ENCODE measurements at places on chromosomes 3 and 15. TPM values are rescaled to one million over a fixed set of nuclear protein-coding genes. Genes with fewer than 3 reads are reported as not detected.
A peak's percentile ranks its signal among the peaks of the same experiment; 100 is the strongest.

Gene FRG2C
- total RNA-seq: not detected

Gene CEMIP
- 0.04 TPM for total RNA-seq

Gene DNAH12
- total RNA-seq: not detected

Gene HTR3E
- total RNA-seq: not detected

Gene PRR20G
- total RNA-seq: not detected

Gene DPPA4
- total RNA-seq: 1.5 TPM

Gene CCNB2
- 75.3 TPM for total RNA-seq

Gene TNNC1
- 2.7 TPM for total RNA-seq

Gene KCNMB2
- not detected for total RNA-seq

Gene ELL3
- 3.6 TPM for total RNA-seq

Gene GOLGA8Q
- total RNA-seq: 0.49 TPM

Gene SEMA3G
- total RNA-seq: not detected

Gene ITIH4
- 6.5 TPM for total RNA-seq

Gene CKMT1A
- total RNA-seq: 0.33 TPM

Gene ROBO1
- total RNA-seq: 1.3 TPM

Gene ZNF660
- total RNA-seq: 0.89 TPM

Gene ROBO2
- not detected for total RNA-seq

Gene CCDC80
- not detected for total RNA-seq

Gene C3orf85
- total RNA-seq: not detected

Gene LRRC49
- total RNA-seq: 0.62 TPM

Gene GALK2
- total RNA-seq: 19.9 TPM

DNA sequence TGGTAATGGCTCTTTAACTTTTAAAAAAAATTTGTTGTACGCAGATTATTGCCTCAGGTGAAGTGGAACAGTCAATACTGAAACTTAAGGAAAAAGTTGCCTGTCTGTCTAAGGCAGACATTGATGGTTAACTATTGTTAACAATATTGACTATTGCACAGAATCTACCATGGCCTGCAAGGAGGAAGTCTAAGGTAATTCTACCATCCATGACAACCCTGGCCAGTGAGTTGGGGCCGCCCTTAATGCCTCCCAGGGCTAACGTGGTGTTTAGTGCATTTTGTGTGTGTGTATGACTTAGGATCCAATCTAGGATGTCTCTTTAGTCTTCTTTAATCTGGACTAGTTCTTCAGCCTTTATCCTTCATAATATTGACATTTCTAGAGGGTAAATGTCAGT is 2.1 kb upstream of the CPB1 start:
- DNase-seq: no peak

- no peak for DNase-seq
Observed at GRCh38 chr3:115100806-115101205, 46.3 kb downstream of the ZBTB20 start.

DNA sequence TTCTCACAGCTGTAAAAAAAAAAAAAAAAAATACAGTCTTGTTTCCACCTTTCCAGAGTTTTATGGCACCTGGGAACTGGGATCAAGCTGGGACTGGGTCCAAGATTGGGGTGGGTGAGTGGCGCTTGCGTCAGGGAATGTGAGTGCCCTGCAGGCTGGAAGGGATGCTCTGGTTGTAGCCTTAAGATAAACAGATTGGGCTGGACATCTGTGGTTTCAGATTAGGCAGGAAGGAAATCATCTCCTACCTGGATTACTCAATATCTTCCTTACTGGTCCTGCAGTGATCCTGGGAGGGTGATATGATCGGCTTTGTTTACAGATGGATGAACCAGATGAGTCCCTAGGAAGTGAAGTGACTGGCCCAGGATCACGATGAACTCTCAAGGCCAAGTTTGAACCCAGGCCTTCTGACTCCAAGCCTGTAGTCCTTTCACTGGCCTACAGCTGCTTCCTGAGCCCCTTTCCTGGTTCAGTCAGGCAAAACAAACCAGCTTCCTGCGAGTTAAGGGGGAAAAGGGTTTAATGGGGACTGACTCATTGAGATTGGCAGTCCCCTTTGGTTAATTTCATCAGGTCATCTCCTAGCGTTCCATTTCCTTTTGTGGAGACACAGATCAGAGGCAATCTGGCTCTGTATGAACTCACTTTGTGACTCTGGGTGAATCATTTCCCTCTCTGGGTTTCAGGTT is 179.8 kb downstream of the THSD4 start:
- peak; percentile 5 for DNase-seq

- DNase-seq: peak; percentile 24
Observed at GRCh38 chr3:43627360-43627759, 5.5 kb upstream of the ANO10 start.

GRCh38 chr3:13578251-13578650 is 29.3 kb downstream of the FBLN2 start:
- no peak for DNase-seq

GRCh38 chr3:67017211-67017610 is 19.1 kb downstream of the KBTBD8 start:
- peak; percentile 19 for DNase-seq

DNA sequence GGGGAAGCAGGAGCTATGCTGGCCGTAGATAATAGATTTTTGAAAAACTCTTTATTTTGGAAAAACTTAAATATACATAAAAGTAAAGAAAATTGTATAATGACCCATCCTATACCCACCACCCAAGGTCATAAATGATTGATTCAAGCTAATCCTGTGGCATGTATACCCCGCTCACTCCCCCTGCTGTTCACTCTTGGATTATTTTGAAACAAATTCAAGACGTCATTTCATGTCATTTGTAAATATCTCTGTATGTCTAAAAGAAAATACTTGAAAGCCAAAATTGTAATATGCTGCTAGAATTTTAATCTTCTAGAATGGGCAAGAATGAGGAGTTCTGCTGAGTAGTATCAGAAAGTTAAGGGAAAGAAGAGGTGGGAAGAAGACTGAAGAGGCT is 241.7 kb downstream of the FEZF2 start:
- no peak for DNase-seq

DNA sequence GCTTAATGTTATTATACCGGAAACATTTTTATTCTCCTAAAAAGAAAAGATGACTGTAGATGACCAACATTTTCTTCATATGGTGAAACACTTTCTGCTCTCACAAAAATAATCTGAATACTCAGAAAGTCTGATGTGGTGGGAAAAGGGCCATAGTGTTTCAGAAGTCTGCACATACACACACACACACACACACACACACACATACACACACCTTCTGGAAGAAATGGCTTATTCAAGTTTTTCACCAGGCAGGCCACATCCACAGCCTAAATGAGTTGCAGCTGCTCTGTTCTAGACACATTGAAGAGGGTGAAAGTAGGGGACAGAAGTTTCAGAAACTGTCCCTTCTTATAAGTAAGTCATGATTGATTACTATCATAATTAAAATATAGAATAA is 220.0 kb downstream of the ZMAT3 start:
- no peak for DNase-seq

DNA sequence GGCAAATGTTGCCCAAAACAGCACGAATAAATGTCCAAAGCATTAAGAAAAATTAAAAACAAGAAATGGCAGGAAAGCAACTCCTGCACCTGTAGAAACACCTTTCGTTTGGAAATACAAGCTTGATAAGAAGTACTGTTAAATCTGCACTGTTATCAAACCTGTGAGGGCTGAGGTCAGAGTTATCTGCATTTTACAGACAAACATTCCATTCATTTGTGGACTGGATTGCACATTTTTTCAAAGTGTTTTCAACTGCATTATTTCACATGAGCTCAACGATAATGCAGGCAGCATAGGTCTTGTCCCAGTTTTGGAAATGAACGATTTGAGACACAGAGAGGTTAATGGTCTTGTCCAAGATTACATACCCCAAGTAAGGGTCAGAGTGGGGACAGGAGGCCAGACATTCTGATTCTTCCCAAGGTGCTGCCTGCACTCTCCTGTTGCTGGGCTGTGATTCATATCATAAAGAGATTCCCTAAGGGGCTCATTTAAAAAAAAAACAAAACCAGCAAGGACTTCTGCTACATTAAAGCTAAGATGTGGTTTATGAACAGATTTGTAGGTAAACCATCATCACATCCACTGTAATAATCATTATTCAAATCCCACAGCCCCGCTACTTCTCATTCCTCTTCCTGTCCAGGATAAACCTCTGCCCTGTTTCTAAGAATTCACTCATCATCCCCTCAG is 13.0 kb downstream of the GUCA1C start:
- no peak for DNase-seq

DNA sequence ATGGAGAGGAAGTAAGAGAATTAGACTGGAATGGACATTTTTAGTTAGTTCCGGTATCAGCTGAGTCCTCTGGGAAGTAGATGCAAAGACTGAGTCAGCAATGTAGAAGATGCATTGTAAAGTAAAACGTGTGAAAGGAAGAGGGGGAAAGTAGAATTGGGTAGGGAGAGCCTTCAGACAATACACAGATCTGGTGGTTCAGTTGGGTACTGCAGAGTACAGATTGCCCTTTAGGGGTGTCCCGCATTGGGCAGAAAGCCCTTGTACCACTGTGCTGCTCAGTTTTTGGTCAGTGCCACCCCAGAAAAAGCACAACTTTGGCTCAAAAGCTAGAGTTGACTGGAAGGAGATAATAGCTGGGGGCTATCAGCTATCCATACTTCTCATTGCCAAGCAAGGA is 247.4 kb downstream of the KBTBD8 start:
- no peak for DNase-seq

GRCh38 chr3:105904678-105905284 is 36.0 kb upstream of the CBLB start:
- no peak for DNase-seq

DNA sequence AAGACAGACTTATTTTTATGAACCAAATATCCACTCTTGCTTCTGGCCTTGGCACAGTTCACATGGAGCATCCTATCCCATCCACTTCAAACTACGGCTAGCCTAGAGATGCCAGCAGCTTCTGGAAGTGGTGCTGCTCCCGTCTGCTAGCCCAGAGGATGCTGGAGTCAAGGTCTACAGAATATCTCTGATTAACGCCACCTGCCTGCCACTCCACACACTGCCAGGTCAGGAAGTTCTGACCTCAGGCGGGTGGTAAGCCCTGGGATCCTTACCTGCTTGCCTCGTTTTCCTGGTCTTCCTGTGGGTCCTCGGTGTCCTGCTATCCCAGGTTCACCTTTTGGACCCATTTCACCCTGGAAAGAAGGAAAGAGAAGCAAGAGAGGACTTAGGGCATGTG is 42.9 kb downstream of the EAF1 start:
- no peak for DNase-seq

DNA sequence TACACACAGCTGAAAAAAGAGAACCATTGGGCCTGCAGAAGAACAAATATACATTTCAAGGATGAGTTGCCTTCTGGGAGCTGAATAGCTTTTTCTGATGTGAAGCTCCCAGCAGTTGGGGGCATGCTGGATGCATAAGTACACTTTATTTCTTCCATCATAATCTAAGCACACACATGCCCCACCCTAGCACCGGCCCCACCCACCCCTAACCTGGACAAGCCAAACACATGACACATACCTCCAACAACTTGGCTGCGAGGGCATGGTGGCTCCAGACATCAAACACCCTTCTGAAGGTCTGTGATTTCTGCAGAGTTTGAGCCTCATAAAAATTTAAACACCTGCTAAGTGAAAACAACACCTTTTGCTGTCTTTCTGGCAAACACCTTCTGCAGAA is 307.2 kb upstream of the TRIM42 start:
- DNase-seq: no peak

DNA sequence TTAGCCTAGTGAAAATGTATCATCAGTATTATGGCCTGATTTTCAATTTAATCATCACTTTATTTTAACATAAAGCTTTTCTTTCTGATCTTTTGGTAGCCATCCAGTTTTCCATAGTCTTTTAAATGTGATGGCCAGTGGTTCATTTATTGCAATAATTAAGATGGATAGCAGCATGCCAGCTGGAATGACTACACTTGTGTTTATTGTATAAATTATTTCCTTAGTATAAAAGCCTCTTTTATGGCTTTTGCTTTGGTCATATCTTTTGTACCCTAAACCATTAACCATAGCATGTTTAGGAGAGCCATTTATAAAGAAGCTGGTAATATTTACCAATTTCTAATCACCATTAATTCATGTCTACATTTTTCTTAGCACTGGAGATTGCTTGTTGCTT is 31.7 kb downstream of the ALCAM start:
- DNase-seq: no peak

- DNase-seq: no peak
Observed at GRCh38 chr3:13497386-13497785, 17.3 kb downstream of the HDAC11 start.

DNA sequence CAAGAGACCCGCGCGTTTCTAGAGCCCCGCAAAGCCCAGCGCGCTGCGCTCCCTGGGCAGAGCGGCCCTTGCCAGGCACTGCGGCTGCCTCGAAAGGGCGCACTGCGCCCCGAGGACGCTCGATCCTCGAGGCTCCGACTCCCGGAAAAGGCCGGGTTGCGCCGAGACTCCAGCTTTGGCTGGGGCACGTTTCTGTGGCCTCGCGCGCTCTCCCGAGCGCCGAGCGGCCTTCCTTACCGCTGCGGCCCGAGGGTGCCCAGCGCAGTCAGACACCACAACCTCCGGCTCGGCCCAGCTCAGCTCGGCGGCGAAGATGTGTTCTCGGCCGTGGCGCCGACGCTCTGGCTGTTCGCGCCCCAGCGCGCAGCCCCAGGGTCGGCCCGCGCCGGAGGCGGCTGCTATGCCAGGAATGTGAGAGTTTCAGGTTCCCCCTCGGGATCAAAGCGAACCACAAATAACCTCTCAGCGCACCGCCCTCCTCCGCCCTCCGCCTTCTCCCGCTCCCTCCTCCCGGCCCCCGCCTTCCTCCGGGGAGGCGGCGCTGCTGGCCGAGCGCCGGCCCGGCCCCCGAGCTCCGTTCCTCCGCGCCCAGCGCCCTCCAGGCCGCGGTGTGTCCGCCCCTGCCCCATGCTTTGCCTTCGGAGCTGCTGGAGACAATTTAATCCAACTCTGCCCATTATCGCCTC is at the start of gene AMOTL2:
Gene AMOTL2 (minus strand): TSS at position 343 of the 686 bp plus-strand sequence. CDS start 3,014 bp downstream, outside the sequence.
- peak; percentile 54 for DNase-seq

GRCh38 chr3:39291903-39292329 is 12.1 kb upstream of the CX3CR1 start:
- peak; percentile 86 for DNase-seq

- DNase-seq: no peak
Observed at GRCh38 chr3:137767538-137768360, 3.6 kb downstream of the SOX14 start.

DNA sequence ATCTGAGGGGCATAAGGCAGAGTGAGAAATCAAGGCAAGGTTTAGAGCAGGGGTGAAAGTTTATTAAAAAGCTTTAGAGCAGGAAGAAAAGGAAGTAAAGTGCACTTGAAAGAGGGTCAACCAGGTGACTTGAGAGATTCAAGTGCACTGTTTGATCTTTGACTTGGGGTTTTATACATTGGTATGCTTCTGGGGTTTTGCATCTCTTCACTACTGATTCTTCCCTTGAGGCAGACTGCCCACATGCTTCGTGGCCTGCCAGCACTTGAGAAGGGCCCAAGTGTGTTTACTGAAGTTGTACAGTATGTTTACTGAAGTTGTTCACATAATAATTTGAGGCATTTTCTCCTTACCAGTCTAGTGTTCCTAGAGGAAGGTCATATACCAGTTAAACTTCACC is 367.0 kb upstream of the UBE2E2 start:
- DNase-seq: no peak

GRCh38 chr3:152760024-152760563 is 74.8 kb upstream of the P2RY1 start:
- no peak for DNase-seq

Measured in activated CD4-positive, alpha-beta T cell treated with anti-CD3 and anti-CD28 coated beads for 36 hours (primary cell).